Bone marrow (tissue), 2 donors: ENCODE measurements at places on chromosomes 4 and X.

DNA sequence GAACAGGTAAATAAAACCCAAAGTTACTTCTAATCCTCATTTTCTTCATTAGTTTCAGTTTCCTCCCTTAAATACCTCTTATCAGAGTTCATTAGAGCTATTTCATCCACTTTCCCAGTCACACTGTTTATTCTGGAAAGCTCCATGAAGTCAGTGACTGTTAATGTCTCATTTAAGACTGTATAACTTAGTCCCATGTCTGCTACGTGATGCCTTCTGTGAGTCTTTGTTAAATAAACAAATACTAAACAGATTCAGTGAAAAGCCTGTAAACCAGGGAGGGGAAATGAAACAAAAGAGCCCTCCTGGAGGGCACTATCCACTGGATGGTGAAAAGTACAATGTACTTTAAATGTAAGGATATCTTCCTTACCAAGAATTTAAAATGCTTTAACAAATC lies 24.7 kb downstream of the ACE2 start:
- no peak for DNase-seq

GRCh38 chr4:93384241-93384640 lies 444.3 kb upstream of the ATOH1 start:
- no peak for DNase-seq

- DNase-seq = no peak
Observed at GRCh38 chrX:40964633-40965586, 120.3 kb upstream of the USP9X start.

GRCh38 chr4:134935320-134935719 lies 733.7 kb upstream of the PABPC4L start:
- no peak for DNase-seq

- no peak for DNase-seq
Observed at GRCh38 chr4:108725457-108725856, 37.4 kb downstream of the ETNPPL start.

DNA sequence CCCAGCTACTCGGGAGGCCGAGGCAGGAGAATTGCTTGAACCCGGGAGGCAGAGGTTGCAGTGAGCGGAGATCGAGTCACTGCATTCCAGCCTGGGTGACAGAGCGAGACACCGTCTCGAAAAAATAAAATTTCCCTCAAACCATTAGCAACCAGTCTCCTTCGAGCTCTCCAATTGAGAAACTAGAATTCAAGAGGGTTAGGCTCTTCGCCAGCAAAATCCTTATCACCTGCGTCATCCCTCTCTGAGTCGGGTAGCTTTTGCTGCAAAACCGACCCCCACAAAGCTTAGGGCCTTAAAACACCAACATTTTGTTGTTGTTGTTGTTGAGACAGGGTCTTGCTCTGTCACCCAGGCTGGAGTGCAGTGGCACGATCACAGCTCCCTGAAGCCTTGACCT lies 75.1 kb upstream of the DDX3X start:
- DNase-seq = no peak

- DNase-seq = peak; percentile 10
Observed at GRCh38 chrX:45850197-45850774, 649.6 kb upstream of the DIPK2B start.

GRCh38 chrX:123348468-123348867 lies 164.4 kb downstream of the GRIA3 start:
- no peak for DNase-seq

DNA sequence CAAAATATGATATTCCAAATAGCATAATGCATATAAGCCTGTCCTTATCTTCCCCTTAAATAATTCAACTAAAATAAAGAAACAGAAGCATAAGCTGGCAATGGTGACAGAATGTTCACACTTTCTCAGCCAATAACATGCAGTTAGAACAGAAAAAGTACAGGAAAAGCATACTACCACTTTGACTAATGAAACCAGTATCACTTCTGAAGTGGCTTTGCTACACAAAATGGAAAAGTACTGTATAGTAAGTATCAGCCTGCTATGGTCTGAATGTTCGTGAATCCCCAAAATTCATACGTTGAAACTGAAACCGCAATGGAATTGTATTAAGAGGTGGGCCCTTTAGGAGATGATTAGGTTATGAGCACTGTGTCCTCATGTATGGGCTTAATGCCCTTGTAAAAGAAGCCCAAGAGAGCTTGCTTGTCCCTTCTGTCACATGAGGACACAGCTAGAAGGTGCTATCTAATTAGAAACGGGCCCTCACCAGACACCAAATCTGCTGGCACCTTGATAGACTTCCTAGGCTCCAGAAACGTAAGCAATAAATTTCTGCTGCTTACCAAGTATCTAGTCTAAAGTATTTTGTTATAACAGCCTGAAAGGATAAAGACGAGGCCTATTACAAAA lies 102.6 kb downstream of the PRDM5 start:
- no peak for DNase-seq

DNA sequence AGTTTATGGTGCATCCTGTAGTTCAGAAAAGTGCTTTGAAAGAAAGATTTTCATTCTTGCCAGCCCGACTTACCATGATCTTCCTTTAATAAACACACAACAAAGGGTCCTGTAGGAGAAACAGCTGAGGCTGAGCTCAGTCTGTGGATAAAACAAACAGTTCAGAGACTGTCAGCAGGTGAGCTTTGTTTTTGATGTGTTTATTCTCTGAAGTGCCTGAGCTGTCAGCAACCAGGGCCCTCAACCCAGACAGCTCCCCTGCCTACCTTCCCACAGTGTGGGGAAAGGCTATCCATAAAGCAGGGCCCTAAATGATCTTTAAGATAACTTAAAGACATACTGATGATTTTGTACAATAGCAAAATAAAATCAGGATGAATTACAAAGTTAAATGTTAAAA lies 459.2 kb upstream of the GALNT7 start:
- DNase-seq = no peak

- no peak for DNase-seq
Observed at GRCh38 chr4:143345356-143345755, 8.7 kb downstream of the GAB1 start.

GRCh38 chrX:1534301-1535168 lies 2.5 kb downstream of the P2RY8 start:
- DNase-seq = no peak

- DNase-seq = no peak
Observed at GRCh38 chr4:155914782-155915181, 11.3 kb downstream of the TDO2 start.

GRCh38 chrX:104566681-104567501 lies 892 bp downstream of the IL1RAPL2 start:
- DNase-seq = no peak

- no peak for DNase-seq
Observed at GRCh38 chr4:173170182-173170778, 1.7 kb downstream of the GALNT7 start.

GRCh38 chr4:185592845-185593488 lies 57.7 kb upstream of the PDLIM3 start:
- no peak for DNase-seq

GRCh38 chrX:124341396-124342132 lies 4.8 kb upstream of the SH2D1A start:
- no peak for DNase-seq

DNA sequence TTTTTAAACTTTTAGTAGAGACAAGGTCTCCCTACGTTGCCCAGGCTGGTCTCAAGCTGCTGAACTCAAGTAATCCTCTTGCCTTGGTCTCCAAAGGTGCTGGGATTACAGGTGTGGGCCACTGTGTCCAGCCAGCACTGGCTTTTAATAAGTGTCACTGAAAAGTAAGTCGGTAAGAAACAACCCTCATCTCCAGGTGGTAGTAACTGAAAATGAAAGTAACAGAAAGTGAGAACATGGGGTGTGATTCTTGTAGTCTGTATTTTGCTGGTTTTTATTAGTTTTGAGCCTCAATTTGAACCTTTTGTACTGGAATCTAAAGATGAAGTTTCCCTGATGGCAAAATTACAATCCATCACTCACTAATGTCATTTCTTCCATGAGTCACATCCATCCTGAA lies 238.1 kb upstream of the AGA start:
- no peak for DNase-seq

DNA sequence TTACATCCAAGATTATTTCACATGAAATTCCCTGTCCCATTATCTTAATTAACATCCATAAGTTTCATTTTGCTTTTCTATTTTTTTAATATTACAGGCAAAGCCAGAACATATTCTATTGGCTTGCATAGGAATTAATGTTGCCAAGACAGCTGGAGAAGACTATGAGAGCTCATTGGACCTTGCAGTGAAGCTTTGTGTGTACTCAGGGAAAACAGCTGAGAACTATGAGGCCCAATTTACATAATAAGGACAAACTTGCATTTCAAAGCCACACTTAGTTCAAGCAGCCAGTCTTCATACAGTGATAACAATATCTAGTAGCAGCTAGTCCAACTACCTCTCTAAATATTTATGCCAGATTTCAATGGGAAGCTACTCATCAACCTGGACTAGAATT lies 134.4 kb downstream of the DDX53 start:
- DNase-seq = no peak
